NCI-H1092 treated with DMSO at 0.1 percent for 48 hours (cell line): ENCODE measurements at places on chromosomes 7 and 10.

DNA sequence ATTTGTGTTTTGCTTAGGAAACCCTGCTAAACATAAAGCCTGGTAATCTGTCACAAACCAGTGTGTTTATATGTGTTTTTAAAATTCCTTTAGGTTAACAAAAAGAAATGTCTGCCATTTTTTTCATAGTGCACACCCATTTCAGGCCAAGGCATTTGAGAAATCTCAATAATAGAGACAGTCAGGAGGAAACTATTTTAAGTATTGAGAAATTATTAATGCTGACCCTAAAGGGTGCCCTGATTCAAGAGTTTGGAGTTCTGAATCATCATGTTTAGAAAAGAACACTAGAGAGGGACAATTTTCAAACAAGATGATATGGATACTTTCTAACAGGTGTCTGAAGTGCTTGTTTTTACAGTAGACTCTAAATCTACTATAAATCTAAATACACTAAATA lies 28.7 kb downstream of the MALRD1 start:
- DNase-seq = no peak

DNA sequence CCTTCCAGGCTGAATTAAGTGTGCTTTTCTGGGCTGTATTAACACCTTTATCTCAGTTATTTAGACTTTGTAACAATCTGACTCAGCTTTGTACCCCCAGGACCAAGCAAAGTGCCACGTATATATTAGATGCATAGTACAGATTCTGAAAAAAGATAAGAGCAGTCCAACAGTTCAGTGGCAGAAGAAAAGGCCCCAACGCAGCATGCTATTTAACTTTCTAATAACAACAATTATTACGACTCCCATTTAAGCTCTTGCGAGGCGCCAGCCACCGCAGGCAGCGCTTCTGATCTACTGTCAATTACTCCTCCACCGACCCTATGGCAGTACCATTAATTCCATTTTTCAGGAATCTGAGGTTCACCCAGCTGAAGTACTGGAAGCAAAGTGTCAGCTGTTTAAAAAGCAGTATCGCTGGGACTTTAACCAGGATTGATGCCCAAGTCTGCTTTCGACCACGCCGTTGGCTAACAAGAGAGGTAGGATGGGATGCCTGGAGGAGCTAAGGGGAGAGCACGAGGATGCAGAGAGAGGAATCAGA lies 638 bp downstream of the LIPA start:
- no peak for DNase-seq

GRCh38 chr7:31957090-31957720 lies 113.0 kb downstream of the PDE1C start:
- DNase-seq = no peak

- DNase-seq = no peak
Observed at GRCh38 chr7:66739953-66740301, 606 bp upstream of the RABGEF1 start.
